T-helper 1 cell treated with Interleukin-12 subunit alpha and Interleukin-12 subunit beta and Interleukin-4 antibody, amounts not matched to agents 30 ng/mL and 1 ng/mL, for 36 hours (primary cell): ENCODE measurements at places on chromosomes 6 and 20. TPM values are rescaled to one million over a fixed set of nuclear protein-coding genes. Genes with fewer than 3 reads are reported as not detected.

PPIL4 gene
- 19.8 and 21.2 TPM in 2 replicates for total RNA-seq

CAPN11 gene
- not detected in 2 replicates for total RNA-seq

HNF4A gene
- not detected in 2 replicates for total RNA-seq

GPX5 gene
- not detected in 2 replicates for total RNA-seq
